Activated CD4-positive, CD25-positive, alpha-beta regulatory T cell (primary cell): ENCODE measurements at places on chromosomes 5 and 9.
A peak's percentile ranks its signal among the peaks of the same experiment; 100 is the strongest.

GRCh38 chr5:53008751-53009150, 19.6 kb downstream of the ITGA2 start:
- DNase-seq = no peak

GRCh38 chr5:142303565-142303964, 21.3 kb downstream of the SPRY4 start:
- DNase-seq = no peak

GRCh38 chr5:160293901-160294561, 18.3 kb downstream of the CCNJL start:
- DNase-seq = no peak

GRCh38 chr5:64569858-64570257, 64.0 kb downstream of the RGS7BP start:
- DNase-seq = no peak

DNA sequence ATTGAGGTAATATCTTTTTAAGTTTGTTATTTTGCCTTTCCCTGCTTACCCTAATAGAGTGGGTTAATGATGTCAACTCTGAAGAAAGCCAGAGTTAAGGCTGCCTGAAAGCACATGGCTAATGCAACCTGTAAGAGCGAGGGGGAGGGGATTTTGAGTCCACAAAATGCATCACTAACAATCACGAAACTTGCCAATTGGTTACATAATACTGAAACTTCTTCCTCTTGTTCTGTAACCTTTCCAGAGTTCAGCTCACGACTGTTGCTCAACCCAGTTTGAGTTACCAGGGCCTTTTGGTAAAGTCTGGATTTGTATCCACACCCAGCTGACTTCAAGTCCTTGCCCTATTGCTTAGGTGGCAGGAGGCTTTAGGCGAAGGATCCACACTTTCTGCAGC, 308.8 kb downstream of the EFNA5 start:
- DNase-seq = no peak

DNA sequence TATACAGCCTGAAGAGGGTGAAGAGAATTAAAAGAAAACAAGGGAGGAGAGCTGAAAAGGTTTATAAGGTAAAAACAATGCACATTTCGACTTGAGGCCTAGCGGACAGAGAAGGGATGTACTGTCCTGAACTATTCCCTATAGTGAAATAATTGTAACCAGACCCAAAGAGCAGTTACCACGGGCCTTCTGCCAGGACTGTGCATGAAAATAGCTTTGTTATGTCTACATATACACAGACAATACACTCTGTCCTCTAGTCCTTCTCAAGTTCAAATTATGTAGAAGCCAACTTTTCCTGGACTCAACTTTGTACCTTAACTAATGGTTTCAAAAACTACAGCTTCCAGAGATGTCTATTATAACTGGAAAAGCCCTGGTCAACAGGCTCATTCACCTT, 223.7 kb downstream of the PCSK5 start:
- no peak for DNase-seq

- DNase-seq = no peak
Observed at GRCh38 chr9:111161015-111161415, 122.7 kb upstream of the LPAR1 start.

GRCh38 chr9:9920425-9921060, 692.3 kb downstream of the PTPRD start:
- DNase-seq = no peak

- DNase-seq = no peak
Observed at GRCh38 chr5:172109749-172110148, 78.3 kb downstream of the STK10 start.

DNA sequence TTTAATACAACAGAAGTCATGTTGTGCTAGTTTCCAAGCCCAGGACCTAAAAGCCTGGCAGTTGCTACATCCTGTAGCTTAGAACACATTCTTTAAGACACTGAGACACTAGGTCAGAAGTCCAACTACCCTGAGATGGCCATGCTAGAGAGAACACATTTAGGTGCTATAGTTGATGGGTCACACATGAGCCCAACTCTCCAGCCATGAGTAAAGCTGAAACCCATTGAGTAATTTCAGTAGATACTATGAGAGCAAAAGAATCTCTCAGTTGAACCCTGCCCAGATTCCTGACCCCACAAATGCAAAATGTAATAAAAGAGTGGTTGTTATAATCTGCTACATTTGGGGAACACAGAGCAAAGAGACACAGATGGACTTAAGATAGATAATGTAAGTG, 164.4 kb downstream of the SEMA5A start:
- DNase-seq = no peak

DNA sequence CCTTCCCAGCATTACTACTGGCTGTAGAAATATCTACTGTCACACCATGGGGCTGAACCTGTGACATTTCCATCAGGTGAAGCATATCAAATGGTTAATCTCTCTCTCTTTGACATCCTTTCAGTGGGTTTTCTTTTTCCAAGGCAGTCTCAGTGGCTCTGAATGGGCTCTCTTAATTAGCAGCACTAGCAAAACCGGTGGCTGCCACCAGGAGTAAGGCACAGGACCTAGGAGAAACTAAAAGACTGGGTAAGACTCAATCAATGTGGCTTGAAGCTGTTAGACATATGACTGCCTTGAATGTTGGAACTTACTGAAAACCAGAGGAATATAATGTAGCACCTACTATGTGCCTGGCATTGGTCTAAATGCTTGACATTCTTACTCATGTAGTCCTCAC, 445.0 kb upstream of the KIF2A start:
- DNase-seq = no peak

DNA sequence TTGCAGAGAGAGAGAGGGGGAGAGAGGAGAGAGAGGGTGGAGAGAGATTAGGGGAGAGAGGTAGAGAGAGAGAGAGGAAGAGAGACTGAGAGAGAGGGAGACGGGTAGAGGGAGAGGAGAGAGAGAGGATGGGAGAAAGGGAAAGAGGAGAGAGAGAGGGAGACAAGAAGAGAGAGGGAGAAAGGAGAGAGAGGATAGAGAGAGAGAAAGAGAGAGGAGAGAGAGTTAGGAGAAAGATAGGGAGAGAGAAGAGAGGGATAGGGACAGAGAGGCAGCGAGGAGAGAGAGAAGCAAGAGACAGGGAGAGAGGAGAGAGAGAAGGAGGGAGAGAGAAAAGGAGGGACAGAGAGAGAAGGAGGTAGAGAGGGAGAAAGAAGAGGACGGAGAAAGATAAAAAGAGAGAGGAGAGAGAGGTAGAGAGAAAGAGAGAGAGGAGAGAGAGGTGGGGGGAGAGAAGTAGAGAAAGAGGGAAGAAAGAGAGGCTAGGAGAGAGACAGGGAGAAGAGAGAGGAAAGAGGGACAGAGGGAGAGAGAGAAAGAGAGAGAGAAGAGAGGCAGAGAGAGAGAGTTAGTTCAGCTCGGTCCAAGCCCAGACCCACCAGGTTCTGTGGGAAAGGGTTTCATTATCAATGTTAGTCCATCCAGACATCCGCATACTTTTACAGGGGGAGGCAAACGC, 399.3 kb downstream of the ZSWIM6 start:
- no peak for DNase-seq

DNA sequence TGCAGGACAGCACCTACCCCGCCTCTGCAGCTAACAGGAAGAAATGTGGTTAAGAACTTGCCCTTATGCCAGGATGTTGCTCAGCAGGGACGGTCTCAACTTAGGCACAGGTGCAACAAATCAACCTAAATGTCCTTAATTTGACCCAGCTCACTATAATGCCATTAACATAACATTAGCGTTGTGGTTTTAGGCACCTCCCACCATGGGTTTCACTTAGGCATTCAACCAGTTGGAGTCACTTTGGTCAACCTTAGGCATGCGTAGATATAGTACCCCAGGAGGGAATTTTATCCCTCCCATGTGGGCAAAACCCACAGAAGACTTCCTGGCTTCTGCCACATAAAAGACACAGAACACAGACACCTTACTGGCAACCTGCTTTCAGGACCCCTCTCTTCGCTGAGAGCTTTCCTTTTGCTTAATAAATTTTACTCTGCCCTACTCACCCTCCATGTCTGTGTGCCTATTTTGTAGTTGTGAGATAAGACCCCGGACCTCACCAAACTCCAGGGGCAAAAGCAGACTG, 8.7 kb upstream of the ERAP1 start:
- no peak for DNase-seq

- DNase-seq = no peak
Observed at GRCh38 chr5:138545919-138546562, 3.0 kb upstream of the ETF1 start.

DNA sequence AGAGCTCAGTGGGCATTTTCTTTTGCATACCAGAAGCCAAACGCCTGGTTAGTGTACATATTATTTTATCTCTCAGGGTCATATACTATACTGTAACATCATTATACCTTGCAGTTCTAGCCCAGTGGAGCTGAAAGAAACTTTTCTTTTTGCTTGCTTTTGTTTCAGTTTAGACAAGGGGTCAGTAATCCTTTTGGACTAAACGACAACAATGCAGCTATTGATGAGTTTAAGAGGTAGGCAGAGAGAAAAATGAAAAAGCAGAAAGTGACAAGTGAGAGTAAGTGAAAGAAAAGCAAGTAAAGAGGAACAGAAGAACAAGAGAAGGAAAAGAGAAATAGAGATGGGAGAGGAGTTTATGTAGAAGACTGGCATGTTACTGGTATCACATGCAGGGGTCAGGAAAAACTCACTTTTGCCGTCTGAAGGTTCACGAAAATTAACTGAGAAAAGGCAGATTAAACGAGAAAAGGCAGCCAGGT, 47.4 kb upstream of the TENT2 start:
- no peak for DNase-seq

DNA sequence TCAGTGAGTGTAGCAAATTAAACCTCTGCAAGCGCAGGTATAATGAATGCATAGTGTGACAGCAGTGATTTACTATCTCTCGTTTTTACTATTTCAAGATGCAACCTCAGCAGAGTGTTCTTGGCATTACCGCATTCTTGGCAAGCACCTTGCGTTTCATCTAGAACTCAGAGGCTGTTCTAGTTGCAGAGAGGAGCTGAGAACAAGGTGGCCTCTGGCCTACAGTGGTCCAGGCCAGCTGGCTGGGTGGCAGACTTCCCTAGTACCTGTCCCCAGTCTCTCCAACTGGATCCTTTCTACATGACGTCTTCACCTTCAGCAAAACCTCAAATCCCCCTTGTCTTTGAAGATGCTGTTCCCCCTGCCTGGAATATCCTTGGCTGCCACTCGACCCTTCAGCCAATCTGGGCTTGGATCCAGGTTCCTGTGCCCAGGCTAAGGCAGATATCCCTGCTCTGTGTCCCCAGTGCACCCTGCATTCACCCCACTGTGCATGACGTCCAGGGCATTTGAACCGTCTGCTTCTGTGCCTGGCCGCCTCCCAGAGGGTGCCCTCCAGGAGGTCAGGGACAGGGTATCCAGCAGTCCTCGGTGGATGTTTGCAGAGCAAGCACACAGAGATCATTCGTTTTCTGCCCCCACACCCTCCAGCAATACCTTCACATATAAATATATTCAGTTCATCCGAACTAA, 120.4 kb upstream of the CPEB4 start:
- DNase-seq = no peak

GRCh38 chr5:54363669-54364068, 53.3 kb upstream of the ARL15 start:
- no peak for DNase-seq

GRCh38 chr5:5351288-5351979, 71.0 kb upstream of the ICE1 start:
- no peak for DNase-seq

GRCh38 chr9:36803961-36804360, 230.1 kb downstream of the PAX5 start:
- no peak for DNase-seq

GRCh38 chr5:142221091-142221860, 103.5 kb downstream of the SPRY4 start:
- DNase-seq = no peak

DNA sequence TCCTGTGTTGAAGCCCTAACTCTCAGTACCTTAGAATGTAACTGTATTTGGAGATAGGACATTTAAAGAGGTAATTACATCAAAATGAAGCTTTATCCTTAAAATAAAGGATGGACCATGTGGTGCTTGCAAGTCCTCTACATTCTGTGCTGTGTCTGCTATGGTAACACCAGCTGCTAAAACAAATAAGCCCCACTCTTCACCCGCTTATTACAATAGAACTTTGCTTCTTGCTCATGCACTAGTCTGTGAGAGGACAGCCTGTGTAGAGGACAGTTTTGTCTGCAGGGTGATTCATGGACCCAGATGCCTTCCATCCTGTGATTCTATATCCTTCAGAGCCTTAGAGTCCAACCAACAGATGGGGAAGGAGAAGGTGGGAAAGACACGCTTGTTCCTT, 12.5 kb upstream of the IGFBPL1 start:
- DNase-seq = no peak

- DNase-seq = peak; percentile 47
Observed at GRCh38 chr5:180313677-180314505, 22.0 kb upstream of the MAPK9 start.

GRCh38 chr9:13001989-13002580, 227.3 kb downstream of the LURAP1L start:
- no peak for DNase-seq

DNA sequence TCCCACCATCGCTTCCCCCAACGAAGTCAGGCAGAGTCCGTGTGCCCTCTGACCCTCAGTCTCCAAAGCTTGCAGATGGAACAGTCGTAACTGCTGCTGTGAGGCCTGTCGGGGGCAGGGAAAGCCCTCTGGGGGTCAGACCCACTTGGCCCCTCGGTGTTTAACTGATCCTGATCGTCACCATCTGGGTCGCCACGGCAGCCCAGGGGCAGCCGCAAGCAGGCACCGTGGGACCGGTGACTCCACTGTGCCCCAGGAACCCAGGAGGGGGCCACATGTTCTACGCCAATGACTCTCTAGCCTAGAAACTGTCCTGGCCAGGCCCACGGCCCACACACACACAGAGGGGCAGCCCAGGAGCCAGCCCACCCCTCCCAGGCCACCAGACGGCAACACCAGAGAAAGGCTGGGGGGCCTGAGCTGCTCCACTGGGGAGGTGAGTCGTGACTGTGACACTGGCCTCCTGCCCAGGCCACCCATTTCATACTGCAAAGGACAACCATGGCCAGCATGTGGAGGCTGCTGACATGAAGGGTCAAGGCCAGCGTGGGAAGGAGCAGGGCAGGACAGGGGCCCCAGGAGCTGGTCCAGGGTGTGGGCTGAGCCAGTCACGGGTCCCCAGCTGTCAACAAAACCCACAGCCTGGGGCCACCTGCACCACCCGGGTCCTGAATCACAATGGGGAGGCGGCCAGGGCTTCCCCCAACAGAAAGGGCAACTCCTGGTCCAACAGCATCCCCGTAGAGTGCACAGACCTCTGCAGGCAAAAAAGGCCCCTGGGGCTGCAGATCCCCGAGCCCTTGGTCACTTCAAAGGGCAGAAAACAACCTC, 20.8 kb downstream of the VAV2 start:
- DNase-seq = no peak

DNA sequence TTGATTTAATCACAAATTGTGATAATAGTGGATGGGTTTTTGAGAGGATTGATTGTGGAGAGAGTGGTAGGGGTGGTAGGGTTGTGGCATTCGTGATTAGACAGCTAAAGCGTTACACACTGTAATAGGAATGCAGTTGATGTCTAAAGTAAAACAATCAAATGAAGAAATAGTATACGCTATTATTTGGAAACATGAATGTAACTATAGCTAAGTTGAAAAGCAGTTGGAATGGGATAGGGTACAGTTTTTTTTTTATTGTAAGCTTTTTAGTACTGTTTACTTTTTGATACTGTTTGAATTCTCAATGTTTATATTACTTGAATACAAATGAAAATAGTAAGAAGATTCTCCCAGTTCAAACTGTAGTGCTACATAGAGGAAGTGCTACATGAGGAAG, 51.8 kb downstream of the RANBP17 start:
- DNase-seq = no peak
